ENCODE measurements at places on chromosomes 2 and 18.

- DNase-seq, result no peak
Observed at GRCh38 chr2:75102011-75102410, 97.3 kb downstream of the TACR1 start.

GRCh38 chr2:240782221-240782885 lies 37.7 kb downstream of the KIF1A start:
- no peak for DNase-seq

GRCh38 chr2:85353876-85354285 lies 447 bp downstream of the RETSAT start:
- peak; percentile 51 for DNase-seq

DNA sequence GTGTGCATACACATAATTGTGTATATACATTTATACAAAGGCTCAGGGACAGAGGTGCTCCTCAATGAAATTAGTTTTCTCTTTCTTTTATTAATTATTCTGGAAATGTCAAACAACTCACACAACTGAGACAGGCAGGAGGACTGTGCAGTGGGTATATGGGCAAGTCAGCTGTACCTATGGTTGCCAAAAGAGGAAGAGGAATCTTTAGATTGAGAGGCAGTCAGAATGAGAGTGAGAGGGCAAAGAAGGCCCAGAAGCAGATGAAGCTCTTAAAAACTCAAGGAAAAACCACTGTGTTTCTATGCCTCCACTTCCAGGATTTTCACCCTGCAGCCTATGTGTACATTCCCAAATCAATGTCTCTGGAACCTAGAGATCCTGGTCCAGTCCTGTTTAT lies 79.1 kb downstream of the CACNB4 start:
- no peak for DNase-seq

- DNase-seq, result no peak
Observed at GRCh38 chr2:52054824-52055223, 1022.9 kb upstream of the NRXN1 start.

- DNase-seq, result peak; percentile 8
Observed at GRCh38 chr2:112074506-112074905, 19.4 kb downstream of the TMEM87B start.

DNA sequence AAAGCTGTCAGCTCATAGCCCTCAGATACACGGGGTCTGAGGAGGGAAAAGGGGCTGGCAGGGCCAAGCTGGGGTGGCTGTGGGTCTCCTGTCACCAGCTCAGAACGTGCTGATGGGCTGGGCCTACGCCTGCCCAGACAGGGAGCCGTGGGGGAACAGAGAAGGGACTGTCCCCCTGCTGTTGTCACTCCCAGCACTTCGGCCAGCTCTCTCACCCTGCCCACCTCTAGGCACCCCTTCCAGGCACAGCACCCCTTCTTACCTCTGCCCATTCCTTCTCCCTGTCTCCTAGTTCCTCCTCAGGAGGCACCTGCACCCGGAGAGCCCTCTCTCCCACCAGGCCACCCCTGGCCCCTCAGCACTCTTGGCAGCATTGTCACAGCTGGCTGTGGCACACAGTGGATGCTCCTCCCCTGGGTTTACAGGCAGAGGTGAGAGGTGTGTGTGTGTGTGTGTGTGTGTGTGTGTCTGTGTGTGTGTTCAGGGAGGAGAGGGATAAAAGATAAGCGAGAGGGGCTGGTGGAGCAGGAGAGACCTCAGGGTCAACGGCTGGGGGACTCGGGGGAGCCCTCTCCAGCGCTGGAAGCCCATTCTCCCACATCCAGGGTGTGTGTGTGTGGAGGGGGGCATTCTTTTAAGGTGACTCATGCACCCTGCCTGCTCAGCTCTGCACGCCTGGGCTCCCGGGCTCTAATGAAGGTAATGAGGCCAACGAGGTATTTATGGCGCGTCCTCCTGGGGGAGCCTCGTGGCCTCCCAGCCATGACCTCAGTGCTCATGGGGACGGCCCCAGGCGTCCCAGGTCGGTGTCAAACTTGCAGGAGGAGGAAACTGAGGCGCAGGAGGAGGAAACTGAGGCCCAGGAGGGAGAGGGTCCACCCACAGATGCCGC lies 66.1 kb upstream of the SMAD7 start:
- peak; percentile 87 for DNase-seq

- no peak for DNase-seq
Observed at GRCh38 chr2:134660626-134661402, 58.0 kb downstream of the TMEM163 start.

- DNase-seq, result no peak
Observed at GRCh38 chr2:381941-382727, 94.2 kb upstream of the ALKAL2 start.

- no peak for DNase-seq
Observed at GRCh38 chr2:131148426-131148825, 43.3 kb downstream of the PLEKHB2 start.

GRCh38 chr18:73677450-73677849 lies 470.2 kb downstream of the FBXO15 start:
- DNase-seq, result peak; percentile 29

DNA sequence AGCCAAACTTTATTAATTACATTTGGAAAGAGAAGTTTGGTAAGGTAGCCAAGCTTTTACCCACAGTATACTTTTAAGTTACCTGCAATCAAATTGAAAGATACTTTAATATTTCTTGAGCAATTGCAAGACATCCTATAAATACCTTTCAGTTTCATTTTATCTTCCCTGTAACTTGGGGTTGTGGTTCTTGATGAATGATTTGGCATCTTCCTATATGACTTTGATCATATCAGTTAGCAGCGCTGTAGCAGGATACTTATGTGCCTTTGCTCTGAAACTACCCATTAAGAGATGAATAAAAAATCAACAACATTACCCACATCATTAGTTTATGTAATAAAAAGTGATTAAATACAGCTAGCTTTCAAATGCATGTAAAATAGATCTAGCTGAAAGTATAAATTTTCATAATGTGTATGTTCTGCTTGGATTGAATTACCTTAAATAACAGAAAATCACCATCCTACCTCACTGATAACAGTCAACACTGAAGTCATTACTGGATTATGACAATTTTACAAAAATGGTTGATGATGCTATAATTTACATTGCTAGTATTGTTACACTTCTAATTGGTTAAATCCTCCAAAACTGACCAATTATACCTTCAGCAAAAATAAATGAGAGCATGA lies 50.4 kb downstream of the MMADHC start:
- no peak for DNase-seq

- DNase-seq, result no peak
Observed at GRCh38 chr2:6017736-6018286, 325.6 kb downstream of the SOX11 start.

- no peak for DNase-seq
Observed at GRCh38 chr2:241081190-241081642, 20.9 kb downstream of the MTERF4 start.

GRCh38 chr2:3142961-3143571 lies 234.6 kb downstream of the EIPR1 start:
- DNase-seq, result no peak

GRCh38 chr2:84781942-84782716 lies 98.8 kb downstream of the TRABD2A start:
- peak; percentile 75 for DNase-seq

DNA sequence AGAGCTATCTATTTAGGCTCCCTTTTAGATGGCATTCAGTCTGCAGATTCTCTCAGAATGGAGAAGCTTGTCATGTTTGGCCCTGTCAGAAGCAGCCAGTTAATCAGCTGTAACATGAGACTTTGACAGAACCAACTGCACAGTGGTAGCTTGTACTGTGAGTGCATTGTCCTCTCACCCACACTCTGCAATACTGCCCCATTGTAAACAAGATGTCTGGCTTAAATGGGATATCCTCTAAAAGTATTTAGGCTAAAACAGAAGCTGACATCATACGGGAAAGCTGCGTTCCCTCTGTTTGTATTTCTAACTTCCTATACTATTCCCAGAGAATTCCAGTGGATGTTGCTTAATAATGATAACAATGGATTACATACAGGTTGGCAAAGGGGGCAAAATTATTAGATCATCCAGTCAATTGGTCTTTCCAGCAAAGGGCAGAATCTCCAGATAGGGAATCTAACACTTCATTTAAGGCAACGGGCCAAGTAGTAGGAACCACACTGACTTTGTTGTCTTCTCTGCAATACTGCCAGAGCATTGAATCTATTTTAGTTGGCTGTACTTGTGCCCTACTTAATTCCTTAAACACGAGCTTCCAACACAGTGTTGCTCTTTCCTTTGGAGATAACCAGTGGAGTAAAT lies 15.4 kb upstream of the STAT4 start:
- peak; percentile 74 for DNase-seq

- peak; percentile 23 for DNase-seq
Observed at GRCh38 chr2:46748735-46749531, 166.7 kb downstream of the MCFD2 start.

GRCh38 chr18:27645929-27646328 lies 460.8 kb upstream of the CHST9 start:
- DNase-seq, result peak; percentile 24

GRCh38 chr18:11215216-11215615 lies 65.8 kb upstream of the PIEZO2 start:
- DNase-seq, result no peak

DNA sequence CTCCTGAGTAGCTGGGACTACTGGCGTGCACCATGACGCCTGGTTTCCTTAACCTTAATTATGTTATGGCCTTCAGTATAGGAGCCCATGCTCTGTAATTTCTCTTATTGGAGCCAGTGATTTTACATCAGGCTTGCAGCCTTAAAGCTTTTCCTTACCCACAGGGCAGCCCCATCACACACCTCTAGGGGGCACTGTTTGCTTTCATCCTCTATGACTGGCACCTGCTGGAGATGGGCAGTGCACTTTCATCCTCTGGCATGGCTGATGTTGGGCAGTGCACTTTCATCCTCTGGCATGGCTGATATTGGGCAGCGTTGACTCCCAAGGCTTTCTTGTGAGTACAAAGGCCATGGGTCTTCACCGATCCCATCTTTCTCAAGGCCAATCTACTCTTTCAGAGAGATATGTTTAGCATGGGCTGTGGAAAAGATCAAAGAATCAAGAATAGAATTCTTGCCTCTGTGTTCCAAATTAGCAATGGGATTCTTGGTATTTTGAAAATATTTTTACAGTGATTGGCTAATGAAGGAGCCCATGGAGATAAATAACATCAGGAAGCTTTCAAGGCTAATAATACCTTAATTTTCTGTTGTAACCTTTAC lies 80.7 kb upstream of the MEX3C start:
- DNase-seq, result peak; percentile 38

- no peak for DNase-seq
Observed at GRCh38 chr18:46224181-46224775, 120.1 kb downstream of the HAUS1 start.

DNA sequence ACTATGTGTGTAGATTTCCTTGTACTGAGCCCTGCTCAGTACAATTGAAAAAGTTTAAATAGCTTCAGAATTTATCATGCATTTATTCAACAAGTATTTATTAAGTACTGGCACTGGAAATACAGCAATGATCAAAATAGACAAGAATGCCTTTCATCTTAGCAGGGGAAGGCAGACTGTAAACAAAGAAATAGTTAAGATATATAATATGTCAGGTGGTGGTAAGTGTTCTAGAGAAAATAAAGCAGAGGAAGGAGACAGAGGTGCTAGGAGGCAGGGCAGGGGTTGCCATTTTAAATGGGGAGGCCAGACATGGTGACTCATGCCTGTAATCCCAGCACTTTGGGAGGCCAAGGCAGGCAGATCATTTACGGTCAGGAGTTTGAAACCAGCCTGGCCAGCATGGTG lies 13.6 kb upstream of the LIPG start:
- DNase-seq, result peak; percentile 60

DNA sequence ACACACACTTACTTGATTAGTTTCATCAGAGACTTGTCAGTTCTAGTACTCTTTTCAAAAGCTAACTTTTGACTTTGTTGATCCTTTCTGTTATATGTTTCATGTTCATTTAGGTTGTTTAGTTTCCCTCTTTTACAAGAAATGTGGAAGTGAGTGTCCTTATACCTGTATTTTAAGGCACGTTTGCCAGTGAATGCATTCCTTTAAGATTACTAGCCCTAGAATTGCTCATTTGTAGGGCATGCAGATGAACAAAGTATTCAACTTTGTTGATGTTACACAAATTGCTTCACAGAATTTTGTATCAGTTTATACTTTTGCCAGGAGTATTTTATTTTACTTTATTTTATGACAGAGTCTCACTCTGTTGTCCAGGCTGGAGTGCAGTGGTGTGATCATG lies 6.3 kb downstream of the IL1RL2 start:
- DNase-seq, result peak; percentile 24

- DNase-seq, result no peak
Observed at GRCh38 chr2:205989271-205990071, 96.5 kb downstream of the INO80D start.

DNA sequence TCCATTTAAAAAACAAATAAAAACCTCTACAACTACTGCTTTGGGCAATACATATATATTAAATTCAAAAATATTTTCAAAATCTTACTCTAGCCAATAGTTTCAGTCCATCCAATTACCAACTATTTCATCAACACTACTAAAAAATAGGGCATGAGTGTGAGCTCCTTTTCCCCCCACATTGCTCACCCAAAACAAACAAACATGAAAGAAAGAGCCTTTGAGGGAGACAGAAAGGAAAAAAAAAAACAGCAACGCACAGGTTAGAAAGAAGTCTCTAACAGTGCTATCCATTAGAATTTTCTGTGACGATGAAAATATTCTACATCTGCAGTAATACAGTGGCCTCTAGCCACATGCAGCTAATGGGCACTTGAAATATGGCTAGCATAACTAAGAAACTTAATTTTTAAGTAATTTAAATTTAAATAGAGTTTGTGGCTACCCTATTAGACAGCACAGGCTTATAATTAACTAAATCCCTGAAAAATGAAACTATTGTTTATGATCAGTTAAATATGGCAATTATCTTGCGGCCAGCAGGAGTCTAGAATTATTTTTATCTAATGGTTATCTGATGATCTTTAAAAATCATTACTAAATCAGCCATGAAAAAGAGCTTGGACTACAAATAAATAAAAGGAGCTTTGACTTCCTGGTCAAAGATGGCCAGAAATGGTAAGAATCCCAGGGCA lies 59.2 kb downstream of the RBMS1 start:
- no peak for DNase-seq

DNA sequence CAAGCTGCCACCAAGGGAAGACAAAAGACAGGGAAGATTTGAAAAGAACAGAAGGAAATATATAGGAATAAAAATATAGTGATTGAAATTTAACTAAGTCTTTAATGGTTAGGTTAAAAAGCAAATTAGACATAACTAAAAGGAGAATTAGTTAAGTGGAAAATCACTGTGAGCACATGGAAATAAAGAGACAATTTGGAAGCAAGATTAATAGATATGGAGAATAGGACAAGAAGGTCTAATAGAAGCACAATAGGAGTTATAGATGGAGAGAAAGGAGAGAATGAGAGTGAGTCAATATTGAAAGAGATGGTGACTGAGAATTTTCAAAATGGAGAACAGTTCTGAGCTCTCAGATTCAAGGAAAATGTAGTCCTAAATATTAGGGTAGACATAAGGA lies 176.9 kb downstream of the ASB1 start:
- DNase-seq, result no peak

DNA sequence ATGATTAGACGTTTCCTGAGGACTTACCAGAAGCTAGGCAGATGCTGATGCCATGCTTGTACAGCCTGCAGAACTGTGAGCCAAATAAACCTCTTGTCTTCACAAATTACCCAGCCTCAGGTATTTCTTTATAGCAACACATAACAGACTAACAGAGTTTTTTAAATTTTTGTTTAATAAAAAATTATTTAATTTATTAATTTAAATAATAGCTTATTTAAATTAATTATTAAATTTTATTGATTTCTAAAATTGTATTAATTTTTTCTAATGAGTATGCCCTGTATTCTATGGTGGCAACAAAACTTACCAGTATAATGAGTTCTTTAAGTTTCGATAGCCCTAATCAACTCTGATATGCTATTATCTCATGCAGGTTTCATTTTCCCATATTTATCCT lies 259.8 kb downstream of the IKZF2 start:
- DNase-seq, result no peak
